Activated CD4-positive, alpha-beta T cell treated with anti-CD3 and anti-CD28 coated beads, Interleukin-2, amount 10 ng/mL, durations not matched to agents 24 days and 14 days (primary cell): ENCODE measurements at places on chromosomes 1 and 21. TPM values are rescaled to one million over a fixed set of nuclear protein-coding genes. Genes with fewer than 3 reads are reported as not detected.

DNA sequence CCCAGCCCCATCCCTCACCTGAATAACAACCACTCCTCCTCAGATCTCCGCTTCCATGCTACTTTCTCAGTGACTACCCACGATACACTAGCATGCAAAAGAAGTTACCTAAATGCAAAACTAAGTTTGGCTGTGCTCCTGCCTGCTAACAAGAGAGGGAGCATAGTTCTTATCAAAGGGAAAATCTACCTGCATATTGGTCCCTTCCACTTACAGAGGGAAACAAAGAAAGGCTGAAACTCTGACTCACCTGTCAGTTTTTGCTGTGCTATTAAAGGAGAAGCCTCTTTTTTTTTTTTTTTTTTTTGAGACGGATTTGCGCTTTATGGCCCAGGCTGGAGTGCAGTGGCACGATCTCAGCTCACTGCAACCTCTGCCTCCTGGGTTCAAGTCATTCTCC, 43.8 kb upstream of the RAVER2 start:
- no peaks in the 10 kb centered on the region for H3K36me3 ChIP-seq
- no peak overlapping the region for H3K4me3 ChIP-seq
- no peaks in the 10 kb centered on the region for H3K4me1 ChIP-seq
- DNase-seq: no peak
- H3K27me3 ChIP-seq: peaks cover 2% of the 10 kb centered on the region

- H3K27me3 ChIP-seq: peaks cover 26% of the 10 kb centered on the region
- H3K27ac ChIP-seq: no peak overlapping the region
- no peaks in the 10 kb centered on the region for H3K36me3 ChIP-seq
- no peaks in the 10 kb centered on the region for H3K4me1 ChIP-seq
- DNase-seq: no peak
- H3K4me3 ChIP-seq: no peak overlapping the region
Observed at GRCh38 chr1:59162665-59163064, 134.2 kb upstream of the FGGY start.

DNA sequence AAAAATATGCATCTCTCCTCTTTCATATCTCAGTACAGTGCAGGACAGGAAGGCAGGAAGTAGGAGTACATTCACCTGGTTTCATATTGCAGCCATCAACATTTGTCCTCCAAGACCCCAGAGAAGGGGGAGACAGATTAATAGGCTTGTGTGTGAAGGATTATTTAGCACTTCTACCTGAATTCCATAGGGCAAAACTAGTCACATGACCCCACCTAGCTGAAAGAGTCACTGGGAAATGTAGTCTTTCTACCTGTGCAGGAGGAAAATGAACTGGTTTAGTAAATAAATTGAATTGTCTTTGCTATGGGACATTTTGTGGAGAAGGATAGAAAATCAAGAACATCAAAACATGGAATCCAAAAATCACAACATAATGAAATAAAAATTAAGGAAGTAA, 13.9 kb upstream of the TRIM33 start:
- H3K27me3 ChIP-seq: peaks cover 4% of the 10 kb centered on the region
- DNase-seq: no peak
- H3K27ac ChIP-seq: no peak overlapping the region
- no peak overlapping the region for H3K4me3 ChIP-seq
- no peaks in the 10 kb centered on the region for H3K36me3 ChIP-seq

- H3K27me3 ChIP-seq: no peaks in the 10 kb centered on the region
- peaks cover 3% of the 10 kb centered on the region for H3K36me3 ChIP-seq
- H3K4me3 ChIP-seq: peak overlapping the region; percentile 75
- peaks cover 41% of the 10 kb centered on the region for H3K4me1 ChIP-seq
- peak overlapping the region; percentile 92 for H3K27ac ChIP-seq
- DNase-seq: peak; percentile 79
Observed at GRCh38 chr1:225454733-225455132, 26.9 kb upstream of the LBR start.

DNA sequence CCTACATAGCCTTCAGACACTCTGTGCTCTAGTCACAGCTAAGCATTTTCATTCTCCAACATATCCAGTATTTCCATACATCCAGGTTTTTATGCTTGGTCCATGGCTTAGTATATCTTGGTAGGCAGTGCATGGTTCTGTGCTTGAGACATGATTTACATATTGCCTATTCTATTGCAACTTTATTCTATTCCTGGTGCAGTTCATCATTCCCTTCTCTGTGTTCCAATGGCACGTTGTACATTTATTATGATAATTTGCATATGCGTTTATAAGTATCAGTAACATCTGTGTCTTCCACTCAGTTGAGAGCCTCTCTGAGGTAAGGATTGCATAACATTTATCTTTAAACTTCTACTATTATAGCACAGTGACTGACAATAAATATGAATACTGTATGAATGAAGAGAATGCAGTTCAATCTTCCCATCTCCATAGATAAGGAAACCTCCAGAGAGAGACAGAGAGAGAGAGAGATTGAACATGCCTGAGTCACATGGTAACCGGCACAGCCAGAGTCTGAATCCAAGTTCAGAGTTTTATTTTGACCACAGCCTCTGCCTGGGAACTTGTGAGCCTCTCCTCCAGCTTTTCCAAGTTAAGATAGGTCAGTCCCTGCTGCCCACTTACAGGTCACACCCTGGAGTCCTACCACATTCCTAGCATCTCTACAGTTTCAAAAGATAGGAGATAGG, 41.5 kb downstream of the PLPPR5 start:
- H3K4me3 ChIP-seq: no peak overlapping the region
- H3K27me3 ChIP-seq: no peaks in the 10 kb centered on the region

- H3K27me3 ChIP-seq: no peaks in the 10 kb centered on the region
- H3K36me3 ChIP-seq: peaks cover 56% of the 10 kb centered on the region
- no peak for DNase-seq
- H3K27ac ChIP-seq: no peak overlapping the region
- H3K4me1 ChIP-seq: peaks cover 48% of the 10 kb centered on the region
Observed at GRCh38 chr1:9700340-9700739, 48.8 kb downstream of the PIK3CD start.

GRCh38 chr21:45078877-45079281, 4.5 kb downstream of the ADARB1 start:
- peak overlapping the region; percentile 91 for H3K27ac ChIP-seq
- DNase-seq: peak; percentile 93

- H3K4me3 ChIP-seq: no peak overlapping the region
- no peaks in the 10 kb centered on the region for H3K4me1 ChIP-seq
- H3K27me3 ChIP-seq: no peaks in the 10 kb centered on the region
- no peaks in the 10 kb centered on the region for H3K36me3 ChIP-seq
- H3K27ac ChIP-seq: no peak overlapping the region
- DNase-seq: no peak
Observed at GRCh38 chr1:227841096-227841495, 25.6 kb downstream of the PRSS38 start.

- no peaks in the 10 kb centered on the region for H3K27me3 ChIP-seq
- H3K4me3 ChIP-seq: no peak overlapping the region
- DNase-seq: no peak
- H3K36me3 ChIP-seq: no peaks in the 10 kb centered on the region
- H3K4me1 ChIP-seq: peaks cover 16% of the 10 kb centered on the region
Observed at GRCh38 chr1:109133002-109133706, 19.2 kb downstream of the ELAPOR1 start.

DNA sequence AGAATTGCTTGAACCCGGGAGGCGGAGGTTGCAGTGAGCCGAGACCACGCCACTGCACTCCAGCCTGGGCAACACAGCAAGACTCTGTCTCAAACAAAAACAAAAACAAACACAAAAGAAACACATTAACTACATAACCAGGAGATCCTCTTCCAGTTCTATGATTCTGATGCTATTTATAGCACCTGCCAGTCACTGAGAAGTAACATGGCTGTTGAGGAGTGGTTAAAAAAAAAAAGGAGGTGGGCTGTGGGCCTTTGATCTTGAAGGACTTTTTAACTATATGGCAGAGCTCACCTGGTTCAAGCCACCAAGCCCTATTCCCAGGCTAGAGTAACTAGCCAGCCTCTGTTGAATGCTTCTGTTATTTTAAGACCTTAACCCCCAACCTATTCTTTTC, 148.8 kb downstream of the ZBTB18 start:
- no peaks in the 10 kb centered on the region for H3K36me3 ChIP-seq
- H3K27ac ChIP-seq: no peak overlapping the region
- DNase-seq: no peak
- H3K27me3 ChIP-seq: no peaks in the 10 kb centered on the region
- no peak overlapping the region for H3K4me3 ChIP-seq

DNA sequence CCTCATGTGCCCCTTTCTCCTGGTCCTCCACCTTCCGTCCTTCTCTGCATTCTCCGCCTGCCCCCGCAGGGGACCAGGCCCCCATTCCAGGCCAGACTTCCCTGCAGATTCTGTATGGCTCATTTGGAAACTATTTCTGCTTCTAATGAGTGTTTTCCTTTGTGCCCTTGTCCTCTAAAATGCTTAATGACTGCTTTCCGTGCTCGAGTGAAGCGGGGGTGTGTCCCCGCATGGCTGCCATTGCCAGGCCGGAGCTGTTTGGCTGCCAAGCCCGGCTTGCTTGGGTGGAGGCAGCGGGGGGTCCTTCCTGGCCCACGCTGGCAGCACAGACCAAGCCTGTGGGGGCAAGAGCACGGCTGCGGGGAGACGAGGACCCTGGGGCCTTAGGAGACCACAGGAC, 299.3 kb upstream of the VAMP3 start:
- H3K27ac ChIP-seq: no peak overlapping the region
- no peak for DNase-seq
- no peaks in the 10 kb centered on the region for H3K36me3 ChIP-seq
- no peaks in the 10 kb centered on the region for H3K27me3 ChIP-seq

- no peaks in the 10 kb centered on the region for H3K27me3 ChIP-seq
- H3K4me1 ChIP-seq: no peaks in the 10 kb centered on the region
- H3K36me3 ChIP-seq: no peaks in the 10 kb centered on the region
- no peak overlapping the region for H3K4me3 ChIP-seq
Observed at GRCh38 chr21:27645285-27645684, 678.4 kb upstream of the ADAMTS5 start.

DNA sequence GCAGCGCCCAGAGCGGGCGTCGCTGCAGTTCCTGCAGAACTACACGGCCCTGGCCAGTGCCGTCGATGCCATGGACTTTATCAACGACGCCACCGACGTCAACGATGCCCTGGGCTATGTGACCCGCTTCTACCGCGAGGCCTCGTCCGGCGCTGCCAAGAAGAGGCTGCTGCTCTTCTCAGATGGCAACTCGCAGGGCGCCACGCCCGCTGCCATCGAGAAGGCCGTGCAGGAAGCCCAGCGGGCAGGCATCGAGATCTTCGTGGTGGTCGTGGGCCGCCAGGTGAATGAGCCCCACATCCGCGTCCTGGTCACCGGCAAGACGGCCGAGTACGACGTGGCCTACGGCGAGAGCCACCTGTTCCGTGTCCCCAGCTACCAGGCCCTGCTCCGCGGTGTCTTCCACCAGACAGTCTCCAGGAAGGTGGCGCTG, 22.0 kb downstream of the COL6A1 start:
- no peaks in the 10 kb centered on the region for H3K27me3 ChIP-seq
- H3K36me3 ChIP-seq: peaks cover 2% of the 10 kb centered on the region
- H3K4me1 ChIP-seq: no peaks in the 10 kb centered on the region
- H3K27ac ChIP-seq: no peak overlapping the region
- no peak overlapping the region for H3K4me3 ChIP-seq

Gene CCDC27
- total RNA-seq: not detected in 2 replicates

Gene EPHB2
- total RNA-seq: not detected in 2 replicates

Gene ATP6V0B
- 181 and 182 TPM in 2 replicates for total RNA-seq
